Fibroblast of skin of left quadriceps (primary cell): ENCODE measurements at places on chromosomes 1 and 21.

DNA sequence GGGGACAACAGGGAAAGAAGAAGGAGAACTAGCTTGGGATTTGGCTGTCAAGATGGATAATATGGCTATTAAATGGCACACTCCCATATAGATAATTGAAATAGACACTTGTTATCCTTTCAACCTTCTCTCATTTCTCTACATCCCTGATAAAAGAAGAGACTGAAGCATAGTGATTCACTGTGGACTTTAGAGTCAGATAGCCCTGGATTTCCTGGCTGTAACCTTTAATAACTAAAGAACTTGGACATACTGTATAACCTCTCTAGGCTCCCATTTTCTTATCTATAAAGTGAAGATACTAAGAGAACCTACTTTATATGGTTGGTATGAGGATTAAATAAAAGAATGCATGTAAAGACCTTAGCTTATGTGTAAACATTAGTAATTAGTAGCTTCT is 152.6 kb downstream of the SDCCAG8 start:
- no peak for DNase-seq

GRCh38 chr1:156399355-156400125 is 30.5 kb downstream of the RHBG start:
- no peak for DNase-seq

DNA sequence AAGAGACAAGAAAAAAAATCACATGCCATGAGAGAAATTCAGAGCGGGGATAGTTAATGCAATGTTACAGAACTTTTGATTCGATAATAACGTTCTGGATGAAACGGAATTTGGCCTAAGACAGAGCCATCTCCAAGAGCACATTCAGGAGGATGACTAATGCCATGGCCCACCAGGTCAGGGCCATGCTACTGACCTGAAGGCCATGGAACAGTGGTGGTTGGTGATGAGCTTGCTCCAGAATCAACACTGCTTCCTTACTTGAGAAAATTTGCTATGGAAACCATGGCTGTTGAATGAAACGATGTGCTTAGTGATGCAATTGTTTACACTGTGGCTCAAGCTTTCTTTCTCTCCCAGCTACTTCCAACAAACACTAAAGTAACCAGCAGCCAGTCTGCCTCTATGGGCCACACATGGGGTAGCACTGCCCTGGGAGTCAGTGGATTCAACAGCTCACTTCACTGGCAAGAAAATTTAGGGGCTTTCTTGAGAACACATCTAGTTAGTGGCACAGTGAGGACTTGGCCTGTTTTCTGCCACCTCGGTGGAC is 299.1 kb downstream of the PCP4 start:
- DNase-seq, result no peak

- DNase-seq, result no peak
Measured at GRCh38 chr1:23979387-23979880, 693 bp downstream of the SRSF10 start.

- DNase-seq, result no peak
Measured at GRCh38 chr21:36454093-36454531, 25.8 kb downstream of the CLDN14 start.

- DNase-seq, result no peak
Measured at GRCh38 chr1:15526021-15526489, 593 bp upstream of the DNAJC16 start.

GRCh38 chr1:229001467-229002011 is 266.3 kb downstream of the RHOU start:
- no peak for DNase-seq

GRCh38 chr1:67058761-67059160 is 4.8 kb upstream of the SLC35D1 start:
- DNase-seq, result no peak

DNA sequence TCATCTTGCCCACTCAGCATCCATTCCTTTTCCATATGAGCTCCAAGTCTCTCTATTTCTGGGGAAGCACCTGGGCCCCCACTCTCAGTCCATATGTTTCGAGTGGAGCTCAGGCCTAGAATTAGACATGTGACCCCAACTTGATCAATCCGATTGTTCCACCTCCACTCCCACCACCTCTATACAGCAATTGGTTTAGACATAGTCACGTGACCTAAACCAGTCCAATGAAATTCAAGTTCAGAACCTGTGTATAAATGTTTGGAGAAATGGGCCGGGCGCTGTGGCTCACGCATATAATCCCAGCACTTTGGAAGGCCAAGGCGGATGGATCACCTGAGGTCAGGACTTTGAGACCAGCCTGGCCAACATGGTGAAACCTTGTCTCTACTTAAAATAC is 29.6 kb upstream of the CLIC4 start:
- no peak for DNase-seq
